Stimulated activated CD8-positive, alpha-beta memory T cell treated with anti-CD3 and anti-CD28 coated beads, Interleukin-15, amount 100 ng/mL, for 4 hours (primary cell): ENCODE measurements at places on chromosomes 1 and 21.

- DNase-seq = no peak
These were observed 33.0 kb downstream of the CDK18 start for GRCh38 chr1:205537386-205538018.

DNA sequence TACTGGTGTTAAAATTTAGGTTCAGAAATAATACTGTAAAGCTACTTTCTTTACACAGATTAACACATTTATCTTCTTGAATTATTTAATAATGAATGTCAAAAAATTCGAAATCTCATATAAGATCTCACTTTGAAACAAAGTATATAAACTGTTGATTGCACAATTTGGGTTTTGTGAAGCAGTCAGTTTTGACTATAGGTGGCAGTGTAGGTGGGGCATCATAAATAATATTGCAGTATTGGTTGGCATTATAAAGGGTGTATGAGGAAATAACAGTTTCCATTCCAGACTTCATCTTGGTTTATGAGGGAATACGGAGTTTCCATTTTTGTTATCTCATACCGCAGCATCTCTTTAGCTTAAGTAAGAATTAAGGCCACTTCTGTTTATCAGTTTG is 49.9 kb downstream of the SUCO start:
- DNase-seq = no peak

DNA sequence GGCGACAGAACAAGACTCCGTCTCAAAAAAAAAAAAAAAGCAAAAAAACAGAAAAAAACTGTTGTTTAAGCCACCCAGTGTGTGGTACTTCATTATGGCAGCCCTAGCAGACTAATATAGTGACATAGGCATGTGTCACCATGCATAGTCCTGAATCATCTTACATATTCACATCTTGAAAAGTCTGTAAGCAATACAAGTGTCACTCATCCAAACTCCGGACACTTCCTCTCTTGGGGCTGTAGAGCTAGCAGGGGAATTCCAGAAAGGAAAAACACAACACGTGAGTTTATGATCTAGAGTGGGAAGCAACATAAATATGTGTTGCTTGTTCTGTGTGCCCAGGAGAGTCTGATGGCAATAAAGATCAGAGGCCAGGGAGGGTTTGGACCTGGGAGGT is 81.6 kb upstream of the KCNE2 start:
- DNase-seq = no peak

DNA sequence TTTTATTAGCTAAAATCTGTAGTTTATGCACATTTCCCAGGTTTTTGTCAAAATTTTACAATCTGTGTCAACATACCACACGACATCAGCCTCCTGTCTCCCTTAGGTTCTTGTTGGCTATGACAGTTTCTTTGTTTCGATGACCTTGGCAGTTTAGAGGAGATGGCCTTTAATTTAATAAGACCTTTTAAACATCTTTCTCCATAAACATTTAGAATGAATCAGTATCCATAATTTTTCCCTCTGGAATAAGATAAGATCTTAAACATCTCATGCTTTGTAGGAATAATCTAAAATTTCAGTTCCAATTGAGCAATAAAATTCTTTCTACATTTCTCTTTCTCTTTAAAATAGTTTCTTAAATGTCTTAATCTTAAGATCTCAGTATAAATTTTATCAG is 28.7 kb upstream of the DYRK1A start:
- no peak for DNase-seq

DNA sequence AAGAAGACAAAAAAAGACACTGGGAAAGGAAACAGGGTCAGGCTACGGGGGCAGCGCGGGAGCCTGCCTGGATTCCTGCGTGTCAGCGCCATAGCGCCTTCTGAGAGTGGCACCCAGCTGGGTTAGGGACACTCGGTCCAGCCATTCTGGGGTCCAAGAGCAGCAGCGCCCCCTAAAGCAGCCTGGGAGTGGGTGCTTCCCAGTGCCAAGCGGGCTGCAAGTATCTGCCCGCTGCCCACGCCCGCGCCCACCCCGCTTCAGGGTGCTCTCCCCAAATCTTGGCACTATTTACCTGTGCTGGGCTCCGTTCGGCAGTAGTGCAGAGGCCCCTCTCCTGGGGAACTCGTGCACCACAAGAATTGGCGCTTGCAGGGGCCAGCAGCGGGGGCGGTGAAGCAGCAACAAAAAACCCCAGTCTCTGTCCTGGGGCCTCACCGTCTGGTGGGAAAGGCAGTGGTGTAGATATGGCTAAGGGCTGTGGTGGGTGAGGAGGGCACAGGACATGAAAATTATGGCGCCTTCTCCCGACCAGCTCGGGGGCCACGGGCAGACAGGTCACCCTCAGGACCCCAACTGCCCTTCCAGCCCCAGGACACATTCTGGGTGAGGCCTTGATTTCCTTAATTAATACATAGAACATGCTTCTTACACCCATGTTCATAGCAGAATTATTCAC is 24.1 kb upstream of the LBR start:
- no peak for DNase-seq

DNA sequence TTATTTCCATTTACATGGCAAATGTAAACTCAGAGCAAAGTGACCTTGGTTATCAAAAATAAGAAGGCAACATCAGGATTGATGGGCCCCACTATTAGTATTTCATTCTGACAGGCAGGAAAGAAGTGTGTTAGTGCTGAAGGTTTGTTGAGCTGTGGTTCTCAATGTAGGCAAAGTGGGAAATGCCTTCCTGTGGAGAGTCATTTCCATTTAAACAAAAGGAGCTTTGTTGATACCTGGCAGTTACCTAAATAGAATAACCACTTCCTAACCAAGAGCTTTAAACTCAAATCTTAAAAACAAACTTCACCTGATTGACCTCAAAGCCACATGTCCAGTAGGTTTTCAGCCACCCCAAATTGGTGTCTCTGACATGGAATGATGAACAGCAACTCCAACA is 579.9 kb upstream of the BEND5 start:
- DNase-seq = no peak

- DNase-seq = no peak
These were observed 10.6 kb downstream of the ZBTB17 start for GRCh38 chr1:15965228-15965767.

GRCh38 chr1:155182052-155182550 is 8.5 kb downstream of the TRIM46 start:
- no peak for DNase-seq

GRCh38 chr1:156804026-156804425 is 12.6 kb downstream of the SH2D2A start:
- no peak for DNase-seq

DNA sequence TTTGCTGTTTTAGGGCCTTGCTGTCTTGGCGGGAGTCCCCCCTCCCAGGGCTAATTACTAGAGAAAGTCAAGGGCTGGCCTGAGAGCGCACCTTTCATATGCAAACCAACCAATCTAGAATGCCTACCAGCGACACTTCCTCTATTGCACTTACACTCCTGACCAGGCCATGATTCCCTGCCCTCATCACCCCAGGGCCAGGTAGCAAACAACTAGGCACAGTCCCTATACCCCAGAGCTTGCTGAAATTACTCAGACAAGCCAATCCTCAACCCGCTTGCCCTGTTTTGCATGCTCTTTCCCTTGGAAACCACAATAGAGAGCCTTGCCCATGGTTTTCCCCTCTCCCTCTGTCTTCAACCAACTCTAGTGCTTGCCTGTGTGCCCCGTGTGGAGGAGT is 70.3 kb downstream of the URB2 start:
- DNase-seq = no peak

DNA sequence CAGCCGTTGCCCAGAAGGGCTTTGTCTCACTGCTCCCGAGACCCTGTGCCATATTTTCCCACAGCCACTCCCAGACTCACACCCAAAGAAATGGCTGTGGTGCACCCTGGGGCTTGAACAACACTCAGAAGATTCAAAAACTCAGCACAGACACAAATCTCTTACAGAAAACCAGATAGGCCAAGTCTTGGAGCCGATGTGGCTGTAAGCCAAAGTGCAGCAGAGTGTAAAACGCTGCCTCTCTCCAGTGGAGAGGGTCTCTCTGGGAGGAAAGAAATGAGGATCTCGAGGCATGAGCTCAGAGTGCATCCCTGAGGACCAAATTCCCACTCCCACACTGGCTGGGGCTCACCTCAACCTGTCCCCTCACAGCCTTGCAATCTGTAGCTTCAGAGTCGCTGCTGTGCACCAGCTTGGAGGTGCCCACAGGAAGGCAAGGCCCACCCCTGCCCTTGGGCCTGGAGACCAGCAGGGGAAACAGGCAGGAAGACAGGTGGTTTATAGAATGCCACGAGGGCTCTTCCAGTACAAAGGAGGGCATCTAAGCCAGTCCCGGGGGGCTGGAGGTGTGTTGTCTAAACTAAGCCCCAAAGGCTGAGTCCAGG is 171.3 kb upstream of the AJAP1 start:
- no peak for DNase-seq

GRCh38 chr1:228270032-228270431 is 62.2 kb downstream of the OBSCN start:
- DNase-seq = no peak

DNA sequence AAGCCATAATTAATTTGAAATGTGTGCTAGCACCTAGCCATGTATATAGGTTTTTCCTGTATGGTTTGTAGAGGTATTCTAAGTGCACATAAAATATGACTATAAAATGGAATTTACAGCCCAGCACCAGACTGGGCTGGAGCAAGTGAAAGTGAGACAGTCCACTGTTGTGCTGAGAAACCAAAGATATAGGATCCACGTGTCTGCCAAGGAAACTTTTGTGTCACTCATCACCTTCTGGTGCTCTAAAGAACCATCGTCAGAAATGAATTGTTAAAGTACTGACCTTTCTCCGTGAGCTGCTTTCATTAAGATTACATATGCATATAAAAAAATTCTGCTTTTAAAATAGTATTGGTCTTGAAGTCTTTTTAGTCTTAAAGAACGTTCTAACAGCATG is 141.0 kb upstream of the ZC3H11B start:
- no peak for DNase-seq

DNA sequence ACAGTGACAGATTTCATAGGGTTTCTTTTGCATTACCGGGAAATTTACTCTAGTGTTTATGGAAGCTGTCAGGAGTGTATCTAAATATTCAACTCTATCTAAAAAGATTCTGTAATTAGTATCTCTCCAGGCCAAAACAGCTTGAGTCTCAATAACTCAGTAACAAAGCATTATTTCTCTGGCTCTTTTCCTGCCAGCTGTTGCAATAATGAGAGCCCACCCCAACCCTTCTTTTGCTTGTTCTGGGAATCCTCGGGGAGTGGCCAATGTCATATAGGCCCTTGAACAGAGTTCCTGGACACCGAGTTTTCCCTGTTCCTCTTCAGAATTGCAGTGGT is 120.1 kb upstream of the SGIP1 start:
- no peak for DNase-seq

- DNase-seq = no peak
These were observed 623.3 kb upstream of the TMPRSS15 start for GRCh38 chr21:19026911-19027310.

DNA sequence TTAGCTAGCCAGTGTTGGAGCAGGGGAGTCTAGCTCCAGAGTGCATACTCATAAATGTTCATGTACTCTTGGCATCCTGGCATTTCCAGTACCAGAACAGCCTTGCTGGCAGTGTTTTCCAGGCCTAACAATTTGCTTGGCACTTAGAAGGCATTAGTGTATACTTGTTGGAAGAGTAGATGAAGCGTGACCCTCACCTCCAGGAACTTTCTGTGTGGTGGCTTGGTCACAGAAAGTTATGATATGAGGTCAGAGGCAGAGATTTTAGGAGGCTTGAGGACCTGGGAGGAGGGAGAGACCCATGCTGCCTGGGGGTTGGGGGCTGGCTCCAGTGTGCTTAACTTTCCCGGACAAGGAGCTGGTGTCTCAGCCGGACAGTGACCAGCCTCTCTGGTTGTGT is 52.7 kb upstream of the GCLM start:
- no peak for DNase-seq

DNA sequence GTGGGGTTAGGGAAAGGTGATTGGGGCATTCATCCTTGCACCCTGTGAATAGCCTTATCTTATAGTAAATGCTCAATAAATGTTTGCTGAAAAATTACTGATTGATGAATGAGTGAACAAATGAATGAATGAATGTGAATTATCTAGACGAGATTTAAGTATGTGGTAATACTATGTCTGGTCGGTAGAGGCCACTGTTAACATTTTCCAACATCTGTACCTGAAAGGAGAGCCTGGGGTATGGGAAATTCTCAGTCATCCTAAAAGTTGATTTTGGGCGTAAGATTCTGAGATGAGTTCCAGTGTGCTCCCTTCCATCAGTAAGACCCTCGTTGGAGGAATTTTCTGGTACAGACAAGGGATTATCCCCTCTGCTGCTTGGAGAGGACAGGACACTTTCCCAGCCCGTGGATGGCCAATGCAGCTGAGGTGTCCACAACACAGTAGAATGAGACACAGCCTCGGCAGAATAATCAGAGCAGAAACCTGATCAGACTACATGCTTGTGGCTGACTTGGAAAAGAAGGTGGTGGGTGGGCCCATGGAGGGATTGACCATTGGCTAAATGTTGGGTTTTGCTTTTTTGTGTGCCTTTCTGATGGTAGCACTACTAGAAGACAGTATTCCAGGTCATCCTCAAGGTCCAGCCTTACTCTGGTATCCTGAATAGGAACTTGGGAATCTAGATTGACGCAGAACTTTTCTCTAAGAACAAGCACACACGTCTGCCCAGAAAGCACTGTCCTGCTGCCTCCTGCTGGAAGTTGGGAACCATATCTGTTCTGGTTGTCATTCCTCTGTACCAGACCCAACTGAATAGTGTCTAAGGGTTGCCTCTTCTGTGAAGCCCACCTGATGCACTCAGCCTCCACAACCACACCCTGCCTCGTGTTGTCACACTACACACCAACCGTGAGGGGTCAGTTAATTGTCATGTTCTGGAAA is 262.0 kb downstream of the TNR start:
- no peak for DNase-seq

DNA sequence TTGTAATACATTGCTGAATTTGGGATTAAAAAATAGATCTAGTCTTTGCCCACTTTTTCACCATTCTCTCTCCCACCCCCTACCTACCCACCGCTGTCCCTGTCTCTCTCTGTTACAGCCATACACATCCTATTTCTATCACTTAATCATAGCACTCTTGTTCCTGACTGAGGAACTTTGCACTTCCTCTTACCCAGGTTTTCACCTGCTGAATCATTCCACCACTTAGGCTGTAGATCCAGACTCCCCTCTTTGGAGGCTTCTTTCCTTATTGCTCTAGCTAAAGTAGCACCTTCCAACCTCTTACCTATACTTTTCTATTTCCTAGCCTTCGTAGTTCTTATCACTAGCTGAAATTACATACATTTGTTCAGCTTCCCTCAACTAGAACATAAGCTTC is 59.6 kb downstream of the ATP6V1G3 start:
- DNase-seq = no peak

GRCh38 chr1:16073490-16074119 is at the start of gene FAM131C:
Gene FAM131C, minus strand, starts transcription at chr1:16073651. Its CDS starts 209 bp downstream, at chr1:16073442.
- no peak for DNase-seq

DNA sequence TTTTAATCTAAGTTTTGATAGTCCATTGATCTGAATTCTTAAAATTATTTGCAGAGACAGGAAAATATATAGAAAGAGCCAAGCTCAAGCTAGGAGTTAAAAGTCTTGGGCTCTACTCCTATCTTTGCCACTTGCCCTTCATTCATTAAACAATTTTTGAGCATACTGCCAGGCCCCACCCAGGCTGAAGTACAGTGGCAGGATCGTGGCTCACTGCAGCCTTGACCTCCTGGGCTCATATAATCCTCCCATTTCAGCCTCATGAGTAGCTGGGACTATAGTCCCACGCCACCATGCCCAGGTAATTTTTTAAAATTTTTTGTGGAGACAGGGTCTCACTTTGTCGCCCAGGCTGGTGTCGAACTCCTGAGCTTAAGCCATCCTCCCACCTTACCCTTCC is 8.2 kb downstream of the TRMT13 start:
- DNase-seq = no peak
